Stimulated activated naive CD4-positive, alpha-beta T cell treated with Interleukin-2 at 50 U/mL for 16 hours (primary cell): ENCODE measurements at places on chromosomes 5 and 9.
A peak's percentile ranks its signal among the peaks of the same experiment; 100 is the strongest.

DNA sequence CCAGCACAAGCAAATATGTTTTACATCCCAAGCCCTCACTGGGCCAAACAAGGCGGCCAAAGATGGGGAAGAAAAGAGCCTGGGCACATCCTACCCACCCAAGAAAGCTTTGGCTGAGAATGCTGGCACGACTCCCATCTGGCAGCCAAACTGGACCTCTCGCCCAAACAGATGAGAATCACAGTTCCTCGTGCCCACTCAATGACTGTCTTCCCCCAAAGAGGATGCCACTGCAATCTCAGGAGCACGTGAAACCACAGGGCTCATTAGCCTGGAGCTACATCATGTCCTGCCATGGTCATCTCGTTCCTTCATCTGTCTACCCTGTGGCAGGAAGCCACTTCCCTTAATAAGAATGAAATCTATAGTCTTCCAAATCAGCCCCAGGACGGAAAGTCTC, 536.8 kb downstream of the BNC2 start:
- no peak for DNase-seq

- DNase-seq, result no peak
These were observed 52.6 kb downstream of the ADAMTS16 start for GRCh38 chr5:5192681-5193080.

DNA sequence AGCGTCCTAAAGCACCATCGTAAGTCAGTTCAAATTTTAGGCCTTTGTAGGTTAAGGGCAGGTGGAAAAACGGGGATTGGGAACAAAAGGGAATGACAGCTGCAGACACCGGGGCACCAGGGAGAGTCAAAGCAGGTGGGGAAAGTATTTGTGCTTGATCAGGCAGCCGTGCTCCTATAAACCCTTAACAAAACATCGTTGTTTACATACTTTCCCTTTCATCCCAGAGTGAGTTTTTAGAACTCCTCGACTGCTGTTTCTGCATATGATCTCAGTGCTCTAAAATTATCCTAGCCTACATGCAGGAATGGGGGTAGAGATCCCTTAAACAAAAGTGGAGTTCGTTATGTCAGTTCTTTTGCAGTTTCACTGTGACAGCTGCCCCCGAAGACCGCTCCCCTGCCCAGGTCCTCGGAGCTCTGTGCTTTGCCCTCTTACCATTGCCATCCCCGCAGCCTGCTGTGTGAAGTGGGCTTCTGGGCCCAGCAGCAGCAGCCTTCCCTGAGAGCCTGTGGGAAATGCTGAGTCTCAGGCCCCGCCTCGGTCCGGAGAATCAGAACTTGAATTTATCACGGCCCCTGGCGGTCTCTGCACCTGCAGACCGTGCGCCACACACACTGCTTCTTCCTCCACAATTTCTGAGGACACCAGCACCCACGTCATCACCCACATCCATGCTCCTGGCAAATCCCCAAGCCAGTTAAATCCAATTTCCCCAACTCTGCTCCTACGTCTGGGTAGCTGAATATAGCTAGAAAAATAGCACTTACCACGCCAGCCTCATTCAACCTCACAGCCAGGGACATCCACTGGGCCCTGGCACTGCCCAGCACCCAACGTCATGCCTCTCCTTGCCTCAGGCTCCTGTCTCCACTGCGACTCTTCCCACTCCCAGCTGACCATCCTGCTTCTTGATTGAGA, 86.8 kb downstream of the NSUN2 start:
- no peak for DNase-seq

DNA sequence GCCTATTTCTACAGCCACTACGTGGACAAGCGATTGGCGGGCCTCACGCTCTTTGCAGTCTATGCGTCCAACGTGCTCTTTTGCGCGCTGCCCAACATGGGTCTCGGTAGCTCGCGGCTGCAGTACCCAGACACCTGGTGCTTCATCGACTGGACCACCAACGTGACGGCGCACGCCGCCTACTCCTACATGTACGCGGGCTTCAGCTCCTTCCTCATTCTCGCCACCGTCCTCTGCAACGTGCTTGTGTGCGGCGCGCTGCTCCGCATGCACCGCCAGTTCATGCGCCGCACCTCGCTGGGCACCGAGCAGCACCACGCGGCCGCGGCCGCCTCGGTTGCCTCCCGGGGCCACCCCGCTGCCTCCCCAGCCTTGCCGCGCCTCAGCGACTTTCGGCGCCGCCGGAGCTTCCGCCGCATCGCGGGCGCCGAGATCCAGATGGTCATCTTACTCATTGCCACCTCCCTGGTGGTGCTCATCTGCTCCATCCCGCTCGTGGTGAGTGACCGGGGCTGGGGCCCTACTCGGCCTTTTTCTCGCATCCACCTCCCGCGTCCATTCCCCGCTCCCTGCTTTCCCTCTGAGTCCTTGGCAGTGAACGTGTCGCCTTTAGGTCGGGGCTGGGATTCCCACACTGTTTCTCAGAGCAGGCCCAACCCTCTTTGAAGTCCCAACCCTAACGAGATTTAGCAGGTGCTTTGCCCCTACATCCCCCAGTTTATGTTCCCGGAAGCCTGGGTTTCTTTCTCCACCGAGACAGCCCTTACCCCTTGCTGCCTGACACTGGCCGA, 1.8 kb downstream of the PTGER4 start:
- DNase-seq, result peak; percentile 35

GRCh38 chr9:38737246-38737645, 17.3 kb upstream of the FAM240B start:
- DNase-seq, result no peak
